Thymus (tissue), 14 donors: ENCODE measurements at places on chromosomes 1 and 21.

DNA sequence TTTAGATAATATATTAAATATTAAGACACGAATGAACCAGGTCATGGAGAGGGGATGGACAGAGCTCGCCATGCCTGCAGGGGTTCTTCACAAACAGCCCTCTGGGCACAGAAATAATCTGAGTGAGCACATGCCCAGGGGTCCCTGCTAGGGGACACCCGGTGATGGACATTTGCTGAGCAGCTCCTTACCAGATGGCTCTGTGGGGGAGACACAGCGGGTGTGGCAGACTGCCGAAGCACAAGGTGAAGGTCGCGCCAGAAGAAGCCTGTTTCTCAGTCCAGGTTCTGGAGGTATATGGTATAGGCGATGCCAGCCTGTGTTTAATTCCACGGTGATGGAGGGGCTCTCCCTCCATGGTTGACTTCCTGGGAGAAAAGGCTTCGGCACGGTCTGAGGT is 9.6 kb downstream of the TRABD2B start:
- no peak for DNase-seq

DNA sequence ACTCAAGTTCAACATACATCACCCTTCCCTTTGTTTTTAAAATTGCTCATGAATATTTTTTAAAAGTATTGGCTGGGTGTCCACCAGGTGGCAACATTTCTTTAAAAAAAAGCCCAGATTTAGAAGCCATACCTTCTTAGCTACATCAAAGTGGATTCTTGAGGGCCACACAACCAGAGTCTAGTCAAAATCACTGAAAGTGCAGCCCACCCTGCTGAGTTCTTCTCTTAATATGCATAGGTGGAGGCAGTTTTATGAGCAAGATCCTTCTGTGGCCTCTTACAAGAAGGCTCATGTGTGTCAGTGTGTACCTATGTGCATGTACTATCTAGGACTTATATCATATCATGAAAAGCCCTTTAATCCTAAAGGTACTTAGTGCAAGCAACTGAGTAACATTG is 16.9 kb upstream of the GNG12 start:
- no peak for DNase-seq

DNA sequence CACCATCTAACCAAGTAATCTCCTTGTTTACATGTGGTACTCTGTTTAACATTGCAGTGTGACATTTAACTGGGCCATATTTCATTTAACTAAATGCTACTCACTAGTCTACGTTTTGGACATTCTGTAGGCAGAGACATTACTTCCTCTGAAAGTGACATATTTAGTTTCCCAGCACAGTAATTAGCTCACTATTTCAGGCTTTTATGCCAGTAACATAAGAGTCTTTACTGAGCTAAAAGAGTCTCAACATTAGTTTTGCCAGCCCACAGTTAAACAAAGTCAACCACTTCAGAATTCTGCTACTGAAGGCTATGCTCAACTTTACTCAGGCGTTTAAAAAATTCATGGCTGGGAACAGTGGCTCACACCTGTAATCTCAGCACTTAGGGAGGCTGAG is 2.6 kb upstream of the TNFRSF9 start:
- no peak for DNase-seq

GRCh38 chr1:150970808-150971582 is 3.6 kb downstream of the CERS2 start:
- DNase-seq = no peak

GRCh38 chr1:12555411-12556367 is 62.3 kb downstream of the DHRS3 start:
- no peak for DNase-seq

DNA sequence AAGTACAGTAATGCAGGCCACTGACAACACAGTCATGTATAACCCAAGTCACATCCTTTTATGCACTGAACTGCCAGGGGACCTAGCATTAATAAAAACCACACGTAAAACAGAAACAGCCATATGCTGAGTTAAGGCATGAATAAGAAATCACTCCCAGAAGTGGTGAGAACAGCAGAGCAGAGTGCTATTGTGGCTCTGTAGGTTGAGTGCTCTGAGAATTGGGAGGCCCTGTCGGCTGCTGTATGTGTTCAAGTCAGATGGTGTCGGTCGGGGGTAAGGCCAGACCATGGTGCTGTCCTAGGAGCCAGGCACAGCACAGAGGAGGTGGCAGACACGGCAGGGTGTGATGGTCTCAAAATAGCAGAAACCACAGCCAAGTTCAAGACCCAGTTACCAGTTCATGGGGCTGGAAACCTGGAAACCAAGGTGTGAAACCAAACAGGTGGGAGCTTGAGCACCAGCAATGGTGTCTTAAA is 126.6 kb upstream of the COA6 start:
- DNase-seq = no peak

- no peak for DNase-seq
Measured at GRCh38 chr1:97332716-97333115, 588.1 kb downstream of the DPYD start.

DNA sequence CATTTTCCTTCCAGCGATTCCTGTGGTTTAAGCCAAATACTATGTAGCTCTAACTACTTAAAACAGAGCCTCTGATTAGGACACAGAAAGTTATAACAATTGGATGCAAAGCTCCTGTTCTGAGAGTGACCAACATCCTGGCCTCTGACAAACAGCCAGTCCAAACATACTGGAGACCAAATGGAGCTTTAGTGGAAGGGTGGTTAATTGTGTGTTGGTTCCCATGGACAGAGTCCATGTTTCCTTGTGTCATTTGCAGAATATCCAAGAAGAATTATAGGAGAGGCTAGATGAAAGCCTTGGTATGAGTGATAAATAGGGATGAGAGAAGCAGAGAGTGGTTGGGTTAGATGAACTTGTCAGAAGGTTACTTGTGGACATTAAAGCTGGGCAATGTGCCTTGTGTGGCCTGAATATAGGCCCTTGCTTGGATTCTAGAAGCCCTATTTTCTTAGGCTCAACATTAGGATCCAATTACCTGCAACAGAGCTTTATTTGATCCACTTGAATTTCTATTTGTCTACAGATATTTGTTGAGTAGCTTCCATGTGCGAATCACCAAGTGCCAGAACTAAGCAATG is 180.5 kb upstream of the GORAB start:
- DNase-seq = no peak

DNA sequence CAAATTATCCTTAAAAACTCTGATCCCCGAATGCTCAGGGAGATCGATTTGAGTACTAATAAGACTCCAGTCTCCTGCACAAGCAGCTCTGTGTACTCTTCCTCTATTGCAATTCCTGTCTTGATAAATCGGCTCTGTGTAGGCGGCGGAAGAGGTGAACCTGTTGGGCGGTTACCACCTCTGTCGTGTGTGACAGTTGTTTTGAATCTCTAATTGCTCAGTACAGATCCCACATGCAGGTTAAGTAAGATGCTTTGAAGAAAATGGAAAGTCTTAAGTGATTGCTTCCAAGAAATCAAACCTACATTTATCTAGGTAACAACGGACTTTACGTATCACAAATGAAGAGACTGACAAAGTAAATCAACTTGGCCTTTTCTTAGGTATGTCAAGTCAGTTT is 35.5 kb downstream of the COA6 start:
- DNase-seq = no peak

DNA sequence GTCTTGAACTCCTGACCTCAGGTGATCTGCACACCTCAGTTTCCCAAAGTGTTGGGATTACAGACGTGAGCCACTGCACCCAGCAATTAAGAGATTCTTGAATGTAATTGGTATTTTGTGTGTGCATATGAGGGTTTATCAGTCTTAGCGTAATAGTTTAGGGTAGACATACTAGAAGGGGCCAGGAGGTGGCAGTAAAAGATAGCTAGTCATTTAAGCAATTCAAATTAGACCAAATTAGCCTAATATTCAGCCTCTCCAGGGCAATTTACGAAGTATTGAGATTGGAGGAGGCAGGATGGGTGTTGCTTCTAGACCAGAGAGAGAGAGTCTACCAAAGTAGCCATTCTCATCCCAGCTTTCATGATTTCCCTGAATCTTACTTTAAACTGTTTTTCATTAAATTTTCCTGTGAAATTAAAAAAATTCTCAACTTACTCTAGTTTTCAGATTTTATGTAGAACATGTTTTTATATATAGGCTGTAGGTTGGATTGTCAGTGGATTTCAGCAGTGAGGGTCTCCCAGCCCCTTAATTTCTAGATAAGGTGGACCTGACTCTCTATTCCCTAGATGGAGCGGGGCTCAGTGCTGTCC is 119.7 kb downstream of the HHAT start:
- DNase-seq = peak; percentile 22

DNA sequence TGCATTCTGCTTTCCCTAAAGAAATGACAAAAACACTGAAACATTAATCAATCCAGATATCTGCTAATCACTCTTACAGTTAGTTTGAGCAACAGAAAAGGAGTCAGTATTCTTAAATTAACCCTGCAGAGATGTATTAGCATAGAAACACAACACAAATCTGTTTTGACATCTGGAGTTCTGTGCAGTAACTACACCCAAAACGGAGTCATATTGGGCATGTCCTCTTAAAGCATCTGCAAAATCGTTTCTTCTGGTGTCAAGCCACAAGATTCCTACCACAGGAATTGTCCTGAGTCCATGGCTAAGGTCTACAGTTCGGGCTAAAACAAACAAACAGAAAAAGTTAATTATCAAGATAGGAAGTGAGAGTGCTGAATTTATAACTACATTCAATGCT is 332.1 kb upstream of the PKN2 start:
- no peak for DNase-seq

DNA sequence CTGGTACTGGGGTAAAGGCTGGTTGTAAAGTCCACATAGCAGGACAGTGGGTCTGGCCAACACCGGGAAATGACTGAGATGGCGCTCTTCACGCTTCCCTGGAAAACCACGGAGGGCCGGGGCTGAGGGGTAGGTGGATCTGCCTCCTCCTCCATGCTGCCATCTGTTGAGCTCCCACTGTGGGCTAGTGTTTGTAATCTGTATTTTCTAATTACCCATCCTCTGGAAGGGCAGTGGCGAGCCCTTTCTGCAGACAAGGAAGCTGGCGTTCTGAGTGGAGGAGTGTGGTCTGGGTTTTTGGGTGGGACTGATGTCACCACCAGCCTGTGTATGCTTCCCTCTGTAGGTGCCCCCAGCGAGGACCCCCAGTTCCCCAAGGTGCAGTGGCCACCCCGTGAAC is 34.1 kb upstream of the LHX4 start:
- DNase-seq = no peak

DNA sequence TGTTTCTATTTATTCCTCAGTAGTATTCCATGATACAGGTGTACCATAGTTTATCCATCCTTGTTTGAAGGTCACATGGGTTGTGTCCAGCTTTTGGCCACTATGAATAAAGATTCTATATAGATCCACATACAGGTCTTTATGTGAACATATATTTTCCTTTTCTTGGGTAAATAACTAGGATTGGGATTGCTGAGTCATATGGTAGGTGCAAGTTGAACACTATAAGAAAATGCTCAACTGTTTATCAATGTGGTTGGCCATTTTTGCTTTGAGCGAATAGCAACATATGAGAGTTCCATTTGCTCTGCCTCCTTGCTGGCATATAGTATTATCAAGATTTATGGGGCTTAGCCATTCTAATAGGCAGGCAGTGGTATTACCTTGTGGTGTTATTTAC is 170.2 kb upstream of the KCNJ15 start:
- no peak for DNase-seq

- no peak for DNase-seq
Measured at GRCh38 chr1:32464716-32465577, at the start of gene ZBTB8B. TSS of gene ZBTB8B (plus strand) at chr1:32465072. CDS start at chr1:32470625, 5,553 bp downstream.

- no peak for DNase-seq
Measured at GRCh38 chr1:245990315-245991022, 516.6 kb downstream of the SMYD3 start.

- no peak for DNase-seq
Measured at GRCh38 chr1:228210712-228211530, 3.1 kb downstream of the OBSCN start.

- DNase-seq = no peak
Measured at GRCh38 chr1:59879996-59880505, 46.5 kb downstream of the CYP2J2 start.

- DNase-seq = no peak
Measured at GRCh38 chr1:91569411-91570119, 68.9 kb downstream of the CDC7 start.

DNA sequence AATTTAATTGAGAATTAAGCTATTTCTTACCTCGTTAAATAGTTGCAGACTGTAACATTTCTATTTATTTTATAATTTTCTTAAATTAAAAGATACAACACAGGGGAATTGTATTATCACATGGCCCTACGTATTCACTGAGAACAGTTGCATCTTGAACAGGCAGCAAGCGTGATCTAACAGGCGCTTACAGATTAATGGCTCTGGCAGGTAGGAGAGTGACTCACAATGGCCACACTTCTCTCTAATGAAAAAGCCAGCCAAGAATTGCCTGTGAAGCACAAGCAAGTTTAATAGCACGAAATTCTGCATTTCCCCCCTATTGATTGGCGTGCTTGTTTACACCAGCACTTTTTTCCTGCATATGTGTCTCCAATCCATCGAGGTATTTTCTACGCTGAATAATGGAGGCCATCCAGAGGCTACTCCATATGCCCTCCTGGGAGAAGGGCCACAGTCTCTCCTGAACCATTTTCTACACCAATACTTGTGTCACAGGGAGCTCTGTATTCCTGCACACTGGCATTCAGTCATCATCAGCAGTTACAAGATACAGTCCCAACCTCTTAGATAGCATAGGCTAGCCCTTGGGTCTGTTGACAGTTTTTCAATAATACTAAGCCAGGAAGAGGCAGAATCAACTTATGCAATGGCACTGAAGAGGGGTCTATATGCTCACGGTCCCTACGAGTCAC is 150.6 kb upstream of the PLD5 start:
- DNase-seq = no peak

DNA sequence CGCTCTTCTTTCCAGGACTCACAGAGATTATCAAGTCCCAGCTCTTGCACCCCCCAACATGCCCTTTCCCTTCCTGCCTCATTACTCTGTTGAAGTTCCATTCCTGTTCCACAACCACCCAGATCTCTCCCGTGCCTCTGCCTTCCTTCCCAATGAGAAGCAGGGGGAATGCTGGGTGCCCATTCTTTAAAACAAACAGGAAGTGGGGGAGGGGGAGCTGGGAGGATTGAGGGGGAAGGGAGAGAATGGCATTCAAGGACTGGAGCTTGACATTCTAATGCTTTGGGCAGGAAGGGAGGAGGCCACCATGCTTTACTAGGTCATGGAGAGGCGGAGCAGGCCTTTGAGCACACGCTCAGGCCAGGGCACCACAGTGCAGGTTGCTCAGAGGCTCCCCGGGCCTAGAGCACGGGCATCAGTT is 150.3 kb upstream of the IRF2BP2 start:
- DNase-seq = no peak

DNA sequence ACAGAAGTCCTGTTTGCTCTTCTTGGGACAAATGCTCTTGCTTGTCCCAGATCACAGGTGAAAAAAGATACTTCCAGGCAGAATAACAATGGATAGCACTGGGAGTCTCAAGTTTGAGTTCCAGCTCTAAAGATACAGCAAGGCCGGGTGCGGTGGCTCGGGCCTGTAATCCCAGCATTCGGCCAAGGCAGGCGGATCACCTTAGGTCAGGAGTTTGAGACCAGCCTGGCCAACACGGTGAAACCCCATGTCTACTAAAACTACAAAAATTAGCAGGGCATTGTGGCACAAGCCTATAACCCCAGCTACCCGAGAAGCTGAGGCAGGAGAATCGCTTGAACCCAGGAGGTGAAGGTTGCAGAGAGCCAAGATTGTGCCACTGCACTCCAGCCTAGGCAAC is 337.6 kb downstream of the SMYD3 start:
- DNase-seq = no peak
